BJ (cell line): ENCODE measurements at places on chromosomes 7 and 10.

GRCh38 chr10:16742165-16742960, 74.9 kb downstream of the RSU1 start:
- no peak for DNase-seq

- no peak for DNase-seq
These were observed 390.0 kb upstream of the AUTS2 start for GRCh38 chr7:69208276-69208675.

GRCh38 chr7:68770649-68771048, 827.6 kb upstream of the AUTS2 start:
- no peak for DNase-seq

GRCh38 chr7:147952918-147953317, 637.6 kb upstream of the C7orf33 start:
- DNase-seq: no peak

DNA sequence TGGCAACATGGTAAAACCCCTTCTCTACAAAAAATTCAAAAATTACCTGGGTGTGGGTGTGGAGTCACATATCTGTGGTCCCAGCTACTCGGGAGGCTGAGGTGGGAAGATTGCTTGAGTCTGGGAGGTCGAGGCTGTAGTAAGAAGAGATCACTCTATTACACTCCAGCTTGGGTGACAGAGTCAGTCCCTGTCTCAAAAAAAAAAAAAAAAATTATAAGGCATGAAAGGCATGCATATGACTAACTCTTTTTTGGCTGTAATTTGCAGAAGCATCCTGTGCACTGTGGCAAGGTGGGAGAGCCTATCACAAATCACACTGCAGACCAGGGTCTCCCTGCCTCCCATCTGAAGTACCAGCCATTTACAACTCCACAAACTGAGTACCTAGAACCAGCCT, 14.1 kb upstream of the MYPN start:
- peak; percentile 46 for DNase-seq

DNA sequence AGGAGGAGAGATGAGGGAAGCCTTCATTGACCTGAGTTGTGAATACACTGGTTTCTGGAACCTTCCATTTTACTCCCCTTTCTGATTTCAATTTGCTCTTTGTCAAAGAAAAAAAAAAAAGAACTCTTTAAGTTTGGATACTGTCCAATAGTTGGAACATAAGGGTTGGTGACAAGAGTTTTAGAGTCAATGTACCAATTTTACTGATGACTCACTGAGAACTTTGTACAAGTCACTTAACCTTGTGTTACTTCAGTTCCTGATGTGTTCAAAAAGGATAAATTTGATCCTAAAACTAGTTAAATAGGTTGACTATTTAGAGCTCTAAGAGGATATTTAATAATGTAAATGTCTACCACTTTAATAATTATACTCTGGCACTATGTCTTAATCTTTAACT, 4.1 kb upstream of the CDK14 start:
- DNase-seq: no peak

DNA sequence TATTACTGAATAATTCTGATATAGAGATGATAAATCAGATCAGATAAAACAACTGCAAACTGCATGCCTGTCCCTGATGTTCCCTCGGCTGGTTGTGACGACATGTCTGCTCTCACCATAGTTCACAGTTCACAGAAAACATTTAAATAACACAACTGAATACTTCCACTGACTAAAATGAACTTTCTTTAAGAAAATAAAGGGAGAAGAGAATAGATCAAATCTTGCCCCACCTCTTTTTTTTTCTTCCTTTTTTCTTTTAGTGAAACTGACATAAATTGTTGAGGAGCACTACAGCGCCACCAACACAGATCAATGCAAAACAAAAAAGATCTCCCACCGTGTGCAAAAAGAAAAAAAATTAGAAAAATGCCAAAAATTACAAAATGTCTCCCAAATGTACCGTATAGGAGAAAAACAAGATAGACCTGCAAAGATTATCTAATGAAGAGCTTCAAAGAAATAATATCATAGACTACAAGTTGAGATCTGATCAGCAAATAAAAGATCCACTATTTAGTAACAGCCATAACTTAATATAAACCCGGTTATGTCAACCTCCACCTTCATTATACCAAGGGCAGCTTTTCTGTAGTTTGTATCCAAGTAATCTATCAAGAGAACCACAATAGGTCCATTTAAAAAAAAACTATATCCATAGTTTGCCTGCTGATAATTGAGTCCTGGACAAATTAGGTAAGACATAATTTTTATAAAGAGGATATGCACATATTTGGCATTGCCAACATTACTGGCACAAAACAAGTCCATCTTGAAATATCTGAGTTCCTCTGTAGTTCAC, 30.7 kb upstream of the EPC1 start:
- DNase-seq: no peak

DNA sequence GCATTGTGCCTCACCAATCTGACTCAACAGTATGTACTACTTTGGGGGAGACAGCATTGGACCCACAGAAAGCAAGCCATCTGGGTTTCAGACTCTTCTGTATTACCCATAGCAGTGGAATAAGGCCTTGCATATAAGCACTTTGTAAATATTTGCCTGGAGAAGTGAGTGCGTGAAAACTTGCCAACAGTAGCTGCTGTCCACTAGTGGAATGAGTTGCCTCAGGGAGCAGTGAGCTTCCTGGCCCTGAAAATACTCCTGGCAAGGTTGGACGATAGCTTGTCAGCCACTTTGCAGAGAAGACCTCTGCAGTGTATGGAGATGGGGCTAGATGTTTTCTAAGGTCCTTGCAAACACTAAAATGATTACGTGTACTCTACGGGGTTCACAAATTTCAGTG, 21.6 kb downstream of the GARS1 start:
- no peak for DNase-seq

- no peak for DNase-seq
These were observed 39.2 kb upstream of the MKLN1 start for GRCh38 chr7:131288450-131288849.

- no peak for DNase-seq
These were observed 156.1 kb downstream of the ADARB2 start for GRCh38 chr10:1581189-1581588.

- no peak for DNase-seq
These were observed 217.8 kb downstream of the STK31 start for GRCh38 chr7:23927709-23928417.

GRCh38 chr7:30764030-30764975, 6.9 kb upstream of the MINDY4 start:
- no peak for DNase-seq

DNA sequence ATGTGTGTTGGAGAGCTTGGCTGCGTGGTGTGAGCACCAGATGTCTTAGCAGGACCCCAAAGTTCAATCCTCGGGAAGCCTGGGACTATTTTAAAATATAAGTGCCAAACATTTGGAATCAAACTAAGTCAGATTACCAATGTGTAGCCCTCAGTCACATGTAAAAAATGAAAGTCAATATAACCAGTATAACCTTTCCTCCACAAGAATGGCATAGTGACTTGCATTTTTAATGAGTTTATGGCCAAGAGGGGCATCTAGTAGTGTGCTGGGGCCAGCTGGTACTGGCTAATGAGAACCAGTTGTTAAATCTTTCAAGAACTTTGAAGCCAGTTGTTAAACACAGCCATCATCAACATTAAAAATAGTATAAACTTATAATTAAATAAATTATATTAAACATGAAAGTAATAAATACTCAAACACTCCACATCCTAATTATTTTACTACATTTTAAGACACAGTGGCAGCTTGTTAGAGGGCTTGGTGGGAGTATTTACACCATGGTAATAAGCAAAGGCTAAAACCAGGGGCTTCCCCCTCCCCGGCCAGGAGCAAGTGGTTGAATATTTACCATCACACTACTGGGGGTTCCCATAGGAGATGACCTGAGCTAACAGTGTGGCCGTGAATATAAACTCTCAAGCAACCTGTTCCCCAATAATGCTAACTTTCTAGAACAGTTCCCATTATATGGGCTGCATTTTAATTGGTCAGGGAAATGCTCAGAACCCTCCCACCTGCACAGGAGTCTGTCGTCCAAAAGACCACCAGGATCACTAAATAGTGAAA, 7.9 kb upstream of the FAM170B start:
- no peak for DNase-seq
